ENCODE measurements at places on chromosomes 13 and 19.

DNA sequence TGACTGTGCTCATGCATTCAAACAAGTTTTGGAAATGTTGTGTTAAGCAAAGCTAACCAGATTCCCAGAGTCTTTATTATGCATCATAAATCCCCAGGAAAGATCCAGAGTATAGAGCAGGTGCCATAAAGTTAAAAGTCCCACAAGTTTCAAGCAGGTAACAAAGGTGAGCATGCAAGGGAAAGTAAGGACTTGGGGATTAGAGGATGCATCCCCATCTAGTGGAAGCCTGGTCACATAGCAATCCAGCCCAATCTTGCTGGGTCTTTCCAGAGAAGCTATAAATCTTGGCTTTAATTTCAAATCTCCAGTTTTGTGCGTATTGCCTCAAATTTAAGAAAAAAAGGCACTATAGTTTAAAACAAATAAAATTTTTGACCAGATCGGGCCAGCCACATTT lies 72.7 kb downstream of the ZNF254 start:
- no peak for DNase-seq

DNA sequence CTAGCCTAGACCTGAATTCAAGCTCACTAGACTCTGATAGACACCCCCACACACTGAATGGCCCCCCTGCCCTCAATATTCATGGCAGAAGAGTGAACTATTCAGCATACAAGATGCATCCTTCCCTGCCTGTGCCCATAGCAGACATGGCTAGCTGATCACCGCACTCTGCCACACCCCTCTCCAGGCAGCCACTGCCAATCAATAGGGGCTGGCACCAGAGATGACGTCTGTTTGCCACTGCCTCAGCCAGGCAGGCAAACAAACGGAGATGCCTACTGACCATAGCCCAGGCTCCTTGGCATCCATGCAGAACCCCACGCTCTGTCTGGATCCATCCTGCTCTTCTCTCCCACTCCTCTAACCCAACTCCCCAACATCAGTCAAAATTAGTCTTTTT lies 13.8 kb upstream of the NPAS1 start:
- DNase-seq, result no peak

DNA sequence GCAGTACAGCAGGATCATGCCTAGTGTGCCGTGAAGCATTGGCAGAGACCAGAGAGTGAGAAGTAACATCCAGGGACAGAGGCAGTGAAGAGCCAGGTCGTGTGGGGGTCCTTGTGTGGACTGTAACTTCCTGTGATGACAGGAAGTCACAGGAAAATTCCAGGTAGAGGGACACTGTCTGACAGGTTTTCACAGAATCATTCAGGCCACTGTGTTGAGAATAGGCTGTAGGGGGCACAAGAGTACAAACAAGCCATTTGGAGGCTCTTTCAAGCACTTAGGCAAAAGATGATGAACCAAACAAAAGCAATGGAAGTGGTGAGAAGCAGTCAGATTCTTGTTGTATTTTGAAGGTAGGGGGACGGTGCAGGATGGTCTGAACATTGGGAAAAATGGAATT lies 46.4 kb downstream of the N4BP2L1 start:
- no peak for DNase-seq

GRCh38 chr13:94163535-94163934 lies 315.9 kb downstream of the DCT start:
- DNase-seq, result no peak

- no peak for DNase-seq
Observed at GRCh38 chr13:93776936-93777335, 550.3 kb downstream of the GPC6 start.

DNA sequence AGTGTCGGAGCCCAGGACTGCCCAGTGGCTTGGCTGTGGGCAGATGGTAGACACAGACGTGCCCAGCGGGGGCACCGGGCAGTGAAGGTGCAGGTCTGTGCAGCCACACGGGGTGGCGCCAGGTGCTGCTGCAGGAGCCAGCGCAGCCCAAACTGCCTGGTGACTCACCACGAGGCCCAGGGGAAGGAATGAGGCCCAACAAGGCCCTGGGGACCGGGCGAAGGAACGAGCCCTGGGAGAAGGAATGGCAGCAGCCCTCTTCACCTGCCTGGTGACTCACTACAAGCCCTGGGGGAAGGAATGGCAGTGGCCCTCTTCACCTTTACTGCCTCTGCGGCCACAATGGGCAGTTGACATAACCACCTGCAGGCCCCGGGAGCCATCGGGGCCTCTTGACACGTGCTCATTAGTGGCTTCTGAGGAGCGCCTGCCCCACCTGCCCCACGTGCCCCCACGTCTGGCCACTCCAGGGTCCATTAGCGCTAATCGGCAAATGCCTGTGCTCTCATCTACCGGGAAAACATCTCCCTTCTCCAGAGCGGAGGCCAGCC lies 9.3 kb downstream of the MED16 start:
- DNase-seq, result no peak

DNA sequence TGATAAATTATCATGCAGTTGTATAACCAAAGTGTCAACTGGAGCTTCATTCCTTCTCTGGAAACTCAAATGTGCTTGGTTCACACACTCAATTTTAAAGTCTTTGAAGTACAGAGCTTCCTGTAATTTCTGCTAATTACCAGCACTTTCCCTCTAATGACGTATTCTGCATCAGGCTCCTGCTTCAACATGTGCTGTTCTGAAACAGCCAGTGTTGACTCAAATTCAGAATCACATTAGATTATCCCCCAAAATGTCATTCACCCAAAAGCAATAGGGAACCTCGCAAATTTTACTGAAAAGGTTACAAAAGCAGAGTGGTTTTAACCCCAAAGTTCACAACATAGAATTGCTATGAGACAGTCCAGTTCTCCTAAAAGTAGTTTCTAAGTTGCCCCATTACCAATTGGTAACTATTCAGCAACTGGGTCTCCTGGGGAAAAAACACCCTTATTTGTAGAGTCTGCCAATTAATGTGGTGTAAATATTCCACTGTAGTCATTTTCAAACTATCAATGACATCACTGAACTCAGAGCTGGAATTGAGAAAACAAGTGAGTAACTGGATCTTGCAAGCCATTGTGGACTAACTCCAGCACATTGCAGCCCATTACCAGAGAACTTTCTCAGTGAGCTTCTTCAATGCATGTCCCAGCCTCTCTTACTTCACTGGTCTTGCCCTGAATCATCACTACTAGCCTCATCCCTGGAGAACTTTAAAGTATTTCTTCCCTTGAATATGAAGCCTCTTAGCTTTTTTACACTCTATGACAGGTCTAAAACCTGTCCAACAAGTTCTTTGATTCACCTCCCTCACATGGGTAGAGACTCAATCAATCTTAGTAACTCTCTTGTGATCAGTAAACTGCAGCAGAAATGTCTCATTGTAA lies 955.4 kb downstream of the EFNB2 start:
- DNase-seq, result no peak

GRCh38 chr13:19321222-19321621 lies 139.6 kb upstream of the TUBA3C start:
- no peak for DNase-seq

GRCh38 chr13:109875746-109876145 lies 89.4 kb upstream of the IRS2 start:
- DNase-seq, result no peak

- no peak for DNase-seq
Observed at GRCh38 chr13:100100115-100100879, 11.4 kb downstream of the PCCA start.

GRCh38 chr19:13091400-13092157 lies 11.1 kb downstream of the LYL1 start:
- DNase-seq, result no peak

- DNase-seq, result no peak
Observed at GRCh38 chr19:56191115-56191514, 6.5 kb downstream of the ZSCAN5B start.

- no peak for DNase-seq
Observed at GRCh38 chr13:51804295-51805172, 571 bp upstream of the DHRS12 start.

- no peak for DNase-seq
Observed at GRCh38 chr13:109785141-109785891, 1.1 kb downstream of the IRS2 start.

DNA sequence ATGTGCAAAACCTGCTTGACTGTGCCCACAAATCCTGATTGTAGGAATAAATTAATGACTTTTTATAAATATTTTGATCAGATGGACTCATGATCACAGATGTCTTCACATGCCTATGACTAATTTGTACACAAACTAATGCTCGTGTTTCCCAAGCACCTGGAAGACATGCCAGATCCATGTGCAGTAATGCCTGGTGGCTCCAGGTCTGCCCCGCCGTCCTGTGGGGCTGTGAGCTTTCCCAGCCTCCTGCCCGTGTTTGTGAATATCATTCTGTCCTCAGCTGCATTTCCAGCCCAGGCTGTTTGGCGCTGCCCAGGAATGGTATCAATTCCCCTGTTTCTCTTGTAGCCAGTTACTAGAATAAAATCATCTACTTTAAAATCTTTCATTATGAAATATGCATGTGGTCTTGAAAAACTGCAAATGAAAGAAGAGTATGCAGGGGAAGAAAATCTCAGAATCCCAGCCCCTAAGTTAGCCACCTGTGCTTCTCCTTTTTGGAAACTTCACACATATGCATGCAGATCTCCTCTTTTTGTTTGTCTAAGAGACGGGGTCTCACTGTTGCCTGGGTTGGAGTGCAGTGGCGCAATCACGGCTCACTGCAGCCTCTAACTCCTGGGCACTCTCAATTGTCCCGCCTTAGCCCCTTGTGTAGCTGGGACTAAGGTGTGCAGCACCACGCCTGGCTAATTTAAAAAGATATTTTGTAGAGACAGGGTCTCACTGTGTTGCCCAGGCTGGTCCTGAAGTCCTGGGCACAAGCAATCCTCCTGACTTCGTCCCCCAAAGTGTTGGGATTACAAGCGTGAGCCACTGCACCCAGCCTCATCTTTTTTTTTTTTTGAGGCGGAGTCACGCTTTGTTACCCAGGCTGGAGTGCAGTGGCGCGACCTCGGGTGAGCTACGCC lies 6.2 kb downstream of the RPL28 start:
- no peak for DNase-seq

DNA sequence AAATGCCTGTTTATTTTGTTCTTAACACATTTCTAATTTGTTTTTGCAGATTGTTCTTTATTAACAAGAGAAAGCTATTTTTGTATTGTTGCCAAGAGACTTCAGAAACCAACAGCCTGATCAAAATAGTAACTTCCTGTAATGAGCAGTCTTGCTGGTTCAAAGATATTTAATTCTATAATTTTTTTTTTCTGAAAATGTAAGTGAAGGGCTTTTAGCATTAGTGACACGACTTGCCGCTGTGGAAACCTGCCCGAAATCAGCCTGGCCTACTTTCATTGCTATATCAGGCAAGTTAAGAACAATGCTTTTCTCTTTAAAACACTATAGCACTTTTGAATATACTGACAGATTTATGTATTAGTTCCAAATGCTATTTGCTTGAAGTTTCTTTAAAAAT lies 374.3 kb downstream of the EFNB2 start:
- no peak for DNase-seq

DNA sequence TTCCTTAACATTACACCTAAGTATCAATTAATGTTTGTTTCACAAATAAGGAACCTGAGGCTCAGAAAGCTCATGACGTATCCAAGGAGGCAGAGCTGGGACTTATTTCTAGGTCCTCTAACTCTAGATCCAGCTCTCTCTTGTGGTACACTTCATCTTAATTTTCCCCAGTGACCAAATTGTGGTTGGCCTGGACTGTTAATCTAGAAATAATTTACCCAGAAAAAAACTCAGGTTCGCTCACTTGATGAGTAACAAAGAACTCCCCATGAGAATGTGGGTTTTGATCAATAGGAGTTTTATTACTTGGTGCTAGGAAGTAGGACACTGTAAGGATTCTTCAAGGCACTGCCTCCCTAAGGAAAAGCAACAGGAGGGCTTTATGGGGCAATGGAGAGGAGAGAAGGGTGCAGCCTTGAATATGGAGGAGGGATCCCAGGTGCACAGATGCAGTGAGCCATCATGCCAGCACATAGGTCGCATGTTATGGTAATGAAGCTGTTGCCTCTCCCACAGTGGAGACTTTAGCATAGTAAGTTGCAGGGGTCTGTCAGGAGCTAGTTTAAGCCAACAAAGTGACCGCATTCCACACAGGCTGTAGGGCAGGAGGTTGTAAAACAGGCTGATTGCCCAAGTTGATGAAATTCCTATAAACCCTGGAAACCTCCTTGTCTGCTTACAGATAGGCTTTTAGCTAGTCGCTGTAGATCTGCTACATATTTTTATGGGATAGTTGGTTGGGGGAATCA lies 14.7 kb downstream of the RAP2A start:
- DNase-seq, result no peak

DNA sequence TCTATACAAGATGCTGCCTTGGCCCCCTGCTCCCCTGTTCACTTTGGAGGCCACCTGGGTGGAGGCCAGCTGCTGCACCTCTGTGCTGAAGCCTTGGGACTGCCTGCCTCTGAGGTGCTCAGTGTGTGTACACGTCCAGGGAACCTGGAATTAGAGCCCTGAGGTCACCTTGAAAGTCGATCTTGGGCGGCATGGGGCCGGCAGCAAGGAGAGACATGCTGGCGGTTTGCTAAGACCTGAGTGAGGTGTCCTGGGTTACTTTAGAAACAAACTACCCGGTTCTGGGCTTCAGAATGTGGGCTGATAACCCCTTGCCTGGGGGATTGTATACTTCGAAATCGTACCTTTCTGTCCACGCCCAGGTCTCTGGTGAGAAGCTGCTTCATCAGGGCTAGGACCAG lies 25.5 kb downstream of the TSSK6 start:
- DNase-seq, result no peak

DNA sequence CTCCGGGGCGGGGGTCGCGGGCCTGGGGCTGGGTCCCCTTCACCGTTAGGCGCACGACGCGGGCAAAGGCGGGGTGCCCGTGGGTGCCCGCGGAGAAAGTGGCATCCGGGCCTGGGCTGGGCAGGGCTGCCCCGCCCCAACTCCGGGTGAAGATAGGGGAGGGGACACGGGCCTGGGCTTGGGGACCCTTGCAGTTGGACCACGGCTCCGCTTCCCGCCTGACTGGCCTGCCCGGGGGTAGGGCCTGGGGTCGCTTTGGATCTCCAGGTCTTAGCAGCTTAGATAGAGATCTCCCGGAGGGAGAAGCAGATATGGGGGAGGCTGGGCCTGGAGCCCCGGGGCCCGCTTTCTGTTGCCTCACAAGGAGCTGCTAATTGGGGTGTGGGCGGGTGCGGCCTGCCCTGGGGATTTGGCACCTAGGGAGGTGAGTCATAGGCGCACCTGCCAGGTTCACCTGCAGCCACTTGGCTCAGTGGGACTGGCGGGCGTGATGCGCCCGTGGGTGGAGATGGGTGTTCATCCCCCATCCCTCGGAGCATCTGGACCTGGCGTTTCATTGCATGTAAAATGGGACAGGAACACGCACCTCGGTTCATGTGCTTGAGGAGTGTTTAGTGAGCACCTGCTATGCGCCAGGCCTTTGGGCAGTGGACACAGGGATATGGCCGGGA lies 585 bp downstream of the MAP1S start:
- DNase-seq, result no peak

GRCh38 chr13:94123557-94123956 lies 355.9 kb downstream of the DCT start:
- no peak for DNase-seq

- no peak for DNase-seq
Observed at GRCh38 chr19:34320277-34320676, 44.7 kb upstream of the GPI start.
